HT1080 (cell line): ENCODE measurements at places on chromosomes 16 and 17.

DNA sequence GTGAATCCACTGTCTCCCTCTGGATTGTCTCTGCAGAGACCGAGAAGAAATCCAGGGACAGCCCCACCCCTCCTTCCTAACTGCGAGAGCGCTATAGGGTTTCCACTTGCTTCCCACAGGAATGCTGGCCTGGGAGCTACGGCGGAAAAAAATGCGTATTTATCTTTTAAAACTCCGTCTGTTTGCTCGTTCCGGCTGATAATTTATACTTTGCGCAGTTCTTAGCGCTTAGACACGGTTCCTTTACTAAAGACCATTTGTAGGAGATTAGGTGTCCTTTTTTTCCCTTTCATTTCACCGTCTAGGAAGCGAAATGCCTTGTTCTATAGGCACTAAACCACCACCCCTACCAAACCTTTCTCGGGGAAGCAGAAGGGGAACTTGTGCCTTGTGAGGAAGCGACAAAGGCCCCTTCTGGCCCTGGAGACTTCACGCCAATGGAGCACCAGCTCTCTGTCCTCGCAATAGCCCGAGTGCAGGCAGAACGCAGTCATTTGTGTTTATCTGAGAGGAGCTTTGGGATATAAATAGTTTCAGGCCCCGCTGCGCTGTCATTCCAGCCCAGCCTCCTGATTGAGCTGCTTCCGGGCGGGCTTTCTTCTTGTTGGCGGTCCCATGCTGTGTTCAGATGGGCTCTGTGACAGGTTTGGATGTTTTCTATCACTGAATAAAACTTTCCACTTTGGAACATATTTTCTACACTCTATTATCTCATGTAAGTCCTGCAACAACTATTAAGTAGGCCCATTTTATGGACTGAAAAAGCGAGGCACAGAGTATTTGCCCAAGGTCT, 791 bp upstream of the SUPT4H1 start:
- peak; percentile 17 for DNase-seq

- DNase-seq: peak; percentile 43
Observed at GRCh38 chr16:57999366-57999970, 1.0 kb downstream of the ZNF319 start.

DNA sequence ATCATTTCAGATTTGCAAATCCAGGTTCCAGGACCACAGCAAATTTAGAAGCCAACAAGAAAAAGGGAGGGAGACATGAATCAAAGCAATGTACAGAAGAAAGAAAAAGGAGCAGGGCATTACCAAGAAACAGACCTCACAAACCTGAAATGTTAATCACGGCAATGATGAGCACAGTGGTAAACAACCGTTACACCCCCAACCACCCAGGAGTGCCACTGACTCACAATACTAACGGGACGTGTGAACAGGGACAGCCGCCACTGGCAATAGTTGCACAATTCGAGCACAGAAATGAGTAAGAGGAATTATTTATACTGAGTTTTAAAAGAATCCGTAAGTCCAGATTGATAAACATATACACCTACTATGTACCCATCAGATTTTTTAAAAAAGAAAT, 13.8 kb downstream of the USP22 start:
- DNase-seq: no peak

DNA sequence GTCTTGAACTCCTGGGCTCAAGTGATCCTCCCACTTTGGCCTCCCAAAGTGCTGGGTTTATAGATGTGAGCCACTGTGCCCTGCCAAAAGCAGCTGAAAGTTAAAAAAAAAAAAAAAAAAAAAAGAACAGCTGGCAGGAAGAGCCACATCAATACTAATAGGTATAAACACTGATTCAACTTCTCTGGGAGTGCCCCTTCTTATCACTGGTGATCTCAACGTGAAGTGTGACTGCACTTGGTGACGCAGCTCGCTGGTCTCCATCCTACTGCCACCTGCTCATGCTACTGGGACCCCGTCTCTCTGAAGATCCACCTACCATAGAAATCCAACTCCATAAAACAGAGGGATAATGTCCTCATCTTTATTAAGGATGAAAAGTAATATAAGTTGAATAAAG, 40.8 kb downstream of the RNF157 start:
- no peak for DNase-seq

- peak; percentile 42 for DNase-seq
Observed at GRCh38 chr17:78113804-78114785, 14.5 kb downstream of the TMC6 start.

DNA sequence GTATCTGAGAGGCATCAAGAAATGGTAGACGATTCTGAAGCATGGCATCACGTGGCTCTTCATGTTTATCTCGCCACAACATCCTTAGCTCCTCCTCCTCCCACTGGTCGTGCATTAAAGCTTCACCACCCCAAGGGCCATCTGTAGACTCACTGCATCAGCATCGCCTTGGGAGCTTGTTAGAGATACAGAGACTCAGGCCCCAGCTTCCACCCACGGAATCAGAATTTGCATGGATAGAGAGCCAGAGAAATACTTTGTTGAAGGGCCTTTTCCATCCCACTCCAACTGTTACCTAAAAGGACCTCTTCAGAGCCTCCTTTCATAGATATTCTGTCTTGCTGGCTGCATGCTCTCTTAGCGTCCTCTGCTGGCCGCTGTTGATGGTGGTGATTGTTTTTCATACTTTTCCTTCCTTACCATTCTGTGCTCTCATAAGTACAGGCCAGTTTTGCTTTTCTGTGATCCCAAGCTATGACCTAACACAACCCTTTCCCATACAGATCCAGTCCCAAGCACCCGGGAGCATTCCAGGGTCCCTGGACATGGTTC, 1049.4 kb upstream of the EEF2KMT start:
- DNase-seq: peak; percentile 47

- no peak for DNase-seq
Observed at GRCh38 chr16:3009568-3010390, 2.9 kb upstream of the CLDN9 start.

DNA sequence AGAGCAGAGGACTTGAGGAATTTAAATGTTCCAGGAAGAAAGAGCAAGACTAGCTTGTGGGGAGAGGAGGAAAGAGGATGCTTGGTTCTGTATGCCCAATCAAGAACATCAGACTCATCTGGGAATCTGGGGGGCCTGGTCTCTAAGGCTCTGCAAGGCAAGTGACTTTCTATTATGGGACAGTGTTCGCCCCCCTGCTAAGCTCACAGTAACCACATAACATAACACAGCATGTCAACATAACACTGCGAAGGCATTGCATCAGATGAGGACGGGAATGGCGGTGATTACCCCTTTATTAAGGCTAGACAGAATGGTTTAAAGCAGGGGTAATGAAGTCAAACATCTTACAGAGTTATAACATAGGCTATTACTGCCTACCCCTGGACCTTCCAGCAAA, 176.6 kb upstream of the IRX6 start:
- DNase-seq: no peak

DNA sequence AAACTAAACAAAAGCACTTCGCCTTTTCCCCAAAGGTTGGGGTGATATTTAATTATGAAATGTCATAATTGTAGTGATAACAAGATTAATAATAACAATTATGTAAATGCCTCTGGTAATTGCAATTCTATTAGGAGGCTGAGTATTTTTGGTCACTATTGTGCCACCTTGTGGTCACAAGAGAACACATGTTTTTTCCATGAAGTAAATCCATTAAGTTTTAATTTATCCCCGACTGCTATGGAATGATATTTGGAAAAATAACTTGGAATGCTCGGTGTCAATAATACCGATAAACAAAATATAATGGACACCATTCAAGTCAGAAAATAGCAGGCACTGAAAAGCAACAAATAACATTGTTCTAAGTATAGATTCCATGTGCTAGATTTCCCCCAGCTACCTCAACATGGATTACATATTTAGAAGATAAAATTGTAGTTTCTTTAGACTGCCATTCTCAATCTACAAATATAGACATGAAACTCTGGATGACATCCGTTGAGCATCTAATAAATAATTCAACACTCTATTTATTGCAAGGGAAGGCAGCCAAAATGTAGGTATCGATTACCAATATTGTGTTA, 25.0 kb upstream of the KCNJ2 start:
- peak; percentile 29 for DNase-seq
